Left renal cortex interstitium (tissue), 4 donors: ENCODE measurements at places on chromosomes 7 and 10. TPM values are rescaled to one million over a fixed set of nuclear protein-coding genes. Genes with fewer than 3 reads are reported as not detected.

Gene CWF19L1
- polyA plus RNA-seq: 30.7 TPM

Gene CPED1
- polyA plus RNA-seq: 40.2 TPM

Gene GOLGA7B
- polyA plus RNA-seq: 1.5 TPM

Gene METTL27
- 17.9 TPM for polyA plus RNA-seq

Gene PPP1R17
- polyA plus RNA-seq: not detected

Gene C1QL3
- polyA plus RNA-seq: 1.3 TPM

Gene OGDHL
- 43.2 TPM for polyA plus RNA-seq

Gene KLLN
- 1.5 TPM for polyA plus RNA-seq

Gene DYNC1I1
- polyA plus RNA-seq: 0.57 TPM

Gene SLC13A1
- polyA plus RNA-seq: 20.0 TPM

Gene SDK1
- 5.1 TPM for polyA plus RNA-seq

Gene CUZD1
- polyA plus RNA-seq: 1.7 TPM
